Left lung (tissue), 14 donors: ENCODE measurements at places on chromosomes 12 and 14. TPM values are rescaled to one million over a fixed set of nuclear protein-coding genes. Genes with fewer than 3 reads are reported as not detected.
A peak's percentile ranks its signal among the peaks of the same experiment; 100 is the strongest.

- DNase-seq: no peak
Observed at GRCh38 chr12:119274636-119275065, 59.9 kb upstream of the CCDC60 start.

DNA sequence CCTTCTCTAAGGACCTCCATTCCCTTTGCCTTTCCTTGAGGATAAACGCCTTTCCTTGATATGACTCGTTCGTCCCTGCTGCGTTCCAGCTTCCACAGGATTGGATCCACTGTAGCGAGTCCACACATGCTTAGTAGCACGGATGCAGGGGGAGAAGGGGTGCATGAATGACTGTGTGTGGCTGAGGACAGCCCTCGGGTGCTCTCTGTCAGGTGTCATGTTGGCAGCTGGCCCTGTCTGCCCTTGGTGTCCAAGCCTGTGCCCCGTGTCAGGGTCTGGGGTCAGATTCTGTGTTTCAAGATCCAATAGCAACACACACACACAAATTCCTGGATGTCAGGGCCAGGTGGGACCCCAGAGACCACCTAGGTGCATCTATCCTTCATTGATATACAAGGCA lies 17.5 kb upstream of the KRT80 start:
- DNase-seq: no peak

DNA sequence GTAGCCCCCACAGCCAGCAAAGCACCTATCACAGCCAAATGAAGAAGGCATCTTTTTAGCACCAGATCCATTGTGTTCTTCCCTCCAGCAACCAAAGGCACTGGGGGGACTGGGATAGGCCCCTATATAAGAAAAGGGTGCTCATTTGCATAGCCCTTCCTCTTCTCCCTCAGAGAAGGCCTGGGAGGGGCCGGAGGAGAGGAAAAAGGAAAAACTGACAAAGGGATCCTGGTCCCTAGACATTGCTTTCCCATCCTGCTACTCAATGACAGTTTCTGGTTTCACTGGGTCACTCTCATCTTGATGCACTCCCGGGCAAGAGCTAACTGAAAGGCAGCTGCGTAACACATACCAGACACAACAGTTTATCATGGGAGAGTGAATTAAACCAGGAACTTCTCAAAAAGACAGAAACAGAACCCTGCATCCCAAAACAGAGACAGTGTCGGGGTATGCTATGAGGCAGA lies at the start of gene PMEL:
Gene PMEL (minus strand): TSS at position 102 of the 467 bp plus-strand sequence. CDS start 31 bp downstream, at position 71.
- DNase-seq: no peak

DNA sequence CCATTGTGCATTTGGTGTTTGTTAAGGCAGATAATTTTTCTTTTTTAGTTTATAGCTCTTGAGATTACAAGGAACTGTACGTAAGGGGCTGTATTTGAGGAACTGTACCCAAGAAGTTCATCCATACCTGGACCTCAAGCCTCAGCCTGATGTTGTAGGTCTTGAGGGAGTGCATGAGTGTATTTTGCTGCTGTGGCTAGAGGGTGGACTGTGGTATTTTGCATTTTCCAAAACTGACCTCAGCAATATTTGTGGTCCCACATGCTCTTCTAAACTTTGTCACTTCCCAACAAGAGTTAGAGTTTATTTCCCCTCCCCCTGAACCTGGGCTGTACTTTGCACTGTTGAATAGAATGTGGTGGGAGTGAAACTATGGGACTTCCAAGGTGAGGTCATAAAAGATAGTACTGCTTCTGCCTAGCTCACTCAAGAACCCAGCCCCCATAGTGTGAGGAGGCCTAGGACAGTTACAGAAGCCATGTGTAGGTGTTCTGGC lies 42.2 kb upstream of the FBXO33 start:
- no peak for DNase-seq

Gene FRMD6
- 31.4 TPM for polyA plus RNA-seq

Gene RNASE2
- polyA plus RNA-seq: 1.7 TPM

DNA sequence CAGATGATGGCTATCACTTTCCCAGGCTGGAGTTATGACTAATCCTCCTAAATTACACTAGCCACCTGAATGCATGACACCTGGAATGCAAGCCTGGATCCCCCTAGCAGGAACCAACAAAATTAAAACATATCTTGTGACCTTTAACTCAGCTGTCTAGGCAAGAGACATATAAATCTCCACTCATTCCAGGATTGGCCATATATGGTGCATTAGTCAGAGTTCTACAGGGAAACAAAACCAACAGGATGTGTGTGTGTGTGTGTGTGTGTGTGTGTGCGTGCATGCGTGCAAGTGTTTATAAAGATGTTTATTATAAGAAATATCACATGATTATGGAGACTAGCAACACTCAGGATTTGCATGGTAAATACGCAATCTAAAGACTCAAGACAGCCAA lies 212.8 kb downstream of the KIF21A start:
- DNase-seq: no peak

DNA sequence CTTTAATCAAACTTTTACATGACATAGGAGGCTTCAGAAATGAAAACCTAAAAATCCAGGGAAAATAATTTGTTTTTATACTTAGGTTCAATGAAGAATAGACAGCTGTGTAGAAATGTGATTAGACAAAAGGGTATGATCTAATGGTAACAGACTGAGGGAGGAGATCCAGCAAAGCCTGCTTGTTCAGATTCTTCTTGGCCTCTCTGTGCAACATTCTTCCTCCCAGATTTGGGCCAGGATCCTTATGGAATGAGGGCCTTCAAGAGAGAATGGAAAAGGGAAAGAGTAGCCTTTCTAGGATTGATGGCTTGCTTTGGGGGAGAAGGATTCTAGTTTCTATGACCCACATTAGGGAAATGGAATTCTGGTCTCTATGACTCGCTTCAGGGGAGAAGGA lies 94.5 kb upstream of the G2E3 start:
- no peak for DNase-seq

- no peak for DNase-seq
Observed at GRCh38 chr14:75646762-75647161, 13.9 kb downstream of the ERG28 start.

- peak; percentile 88 for DNase-seq
Observed at GRCh38 chr12:46373301-46374296, 1.0 kb upstream of the SLC38A2 start.

Gene SOS2
- polyA plus RNA-seq: 36.2 TPM

DNA sequence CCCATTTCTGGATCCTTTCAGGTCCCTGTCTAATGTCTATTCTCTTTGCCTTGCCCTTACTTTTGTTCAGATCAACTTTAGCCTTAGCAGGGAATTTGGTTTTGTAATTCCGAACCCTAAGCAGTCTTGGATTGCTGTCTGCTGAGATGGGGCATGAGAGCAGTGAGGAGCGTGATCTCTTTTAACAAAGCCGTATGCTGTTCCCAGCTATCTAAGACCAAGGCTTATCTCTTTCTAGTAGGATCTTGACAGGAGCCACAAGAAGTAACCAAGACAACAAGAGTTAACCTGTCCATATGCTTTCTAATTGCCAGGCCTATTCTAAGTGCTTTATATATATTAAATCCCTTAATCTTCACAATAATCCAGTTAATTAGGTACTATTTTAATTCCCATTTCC lies 4.5 kb upstream of the DHRS7 start:
- DNase-seq: no peak

Gene PRKD1
- polyA plus RNA-seq: 26.9 TPM

DNA sequence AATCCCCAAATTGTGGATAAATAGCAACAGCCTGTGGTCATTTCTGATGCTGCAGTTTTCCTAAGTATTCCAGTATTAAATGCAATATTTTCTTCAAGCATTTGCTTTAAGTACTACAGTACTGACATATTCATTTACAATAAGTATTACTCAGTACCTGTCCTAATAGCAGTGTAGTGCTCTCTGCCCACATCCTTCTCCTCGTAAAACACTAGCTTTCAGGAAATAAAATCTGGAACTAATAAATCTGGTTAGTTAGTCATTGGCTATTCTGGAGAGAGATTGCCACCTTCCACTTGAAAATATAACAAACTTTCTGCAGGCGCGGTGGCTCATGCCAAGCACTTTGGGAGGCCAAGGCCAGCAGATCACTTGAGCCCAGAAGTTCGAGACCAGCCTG lies 441.5 kb downstream of the PRKD1 start:
- DNase-seq: peak; percentile 20

Gene DDN
- 0.33 TPM for polyA plus RNA-seq

Gene PLEKHH1
- 18.3 TPM for polyA plus RNA-seq

GRCh38 chr12:42504049-42504448 lies 85.5 kb downstream of the PRICKLE1 start:
- DNase-seq: no peak

GRCh38 chr14:69796797-69797500 lies at the start of gene SLC10A1:
Gene SLC10A1, minus strand, starts transcription at chr14:69797241. Its CDS starts 86 bp downstream, at chr14:69797155.
- no peak for DNase-seq

- DNase-seq: no peak
Observed at GRCh38 chr14:81187832-81188522, 32.8 kb downstream of the GTF2A1 start.

GRCh38 chr14:29721586-29721985 lies 206.1 kb downstream of the PRKD1 start:
- DNase-seq: no peak

GRCh38 chr14:94385553-94386057 lies 2.8 kb downstream of the SERPINA1 start:
- no peak for DNase-seq

Gene GPR137C
- 7.2 TPM for polyA plus RNA-seq

Gene CIT
- polyA plus RNA-seq: 19.0 TPM
